ENCODE measurements at places on chromosomes 5 and 9. TPM values are rescaled to one million over a fixed set of nuclear protein-coding genes. Genes with fewer than 3 reads are reported as not detected.

DNA sequence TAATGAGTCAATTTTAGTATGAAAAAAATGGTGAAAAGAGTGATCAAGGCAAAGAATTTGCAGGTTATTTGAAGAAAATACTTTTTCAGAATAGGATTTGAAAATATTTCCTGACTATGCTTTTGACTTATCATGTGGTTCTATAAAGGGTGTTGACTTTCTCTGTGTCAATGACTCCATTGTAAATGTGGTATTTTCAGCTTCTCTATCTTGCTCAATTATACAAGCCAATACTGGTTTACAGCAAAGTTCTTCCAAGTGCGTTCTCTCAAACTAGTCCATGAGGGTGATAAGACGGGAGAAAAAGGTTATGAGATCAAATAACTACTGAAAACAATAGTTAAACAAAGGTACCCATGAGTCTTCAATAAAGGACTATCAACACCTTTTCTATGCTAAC lies 21.7 kb downstream of the IL33 start:
- no peaks in the 10 kb centered on the region for H3K4me1 ChIP-seq
- H3K36me3 ChIP-seq = peaks cover 3% of the 10 kb centered on the region
- peaks cover 10% of the 10 kb centered on the region for H3K27me3 ChIP-seq
- no peak overlapping the region for H3K27ac ChIP-seq
- H3K4me3 ChIP-seq = no peak overlapping the region

NFIL3 gene
- 20.1 TPM for total RNA-seq

- H3K27ac ChIP-seq = no peak overlapping the region
- H3K4me1 ChIP-seq = no peaks in the 10 kb centered on the region
- no peaks in the 10 kb centered on the region for H3K36me3 ChIP-seq
- DNase-seq = no peak
Observed at GRCh38 chr9:116471944-116472506, 215.1 kb upstream of the TRIM32 start.

IFNA2 gene
- not detected for total RNA-seq
